ENCODE measurements at places on chromosomes 7 and 10.

- no peak for DNase-seq
Measured at GRCh38 chr10:77602231-77602912, 35.2 kb downstream of the KCNMA1 start.

DNA sequence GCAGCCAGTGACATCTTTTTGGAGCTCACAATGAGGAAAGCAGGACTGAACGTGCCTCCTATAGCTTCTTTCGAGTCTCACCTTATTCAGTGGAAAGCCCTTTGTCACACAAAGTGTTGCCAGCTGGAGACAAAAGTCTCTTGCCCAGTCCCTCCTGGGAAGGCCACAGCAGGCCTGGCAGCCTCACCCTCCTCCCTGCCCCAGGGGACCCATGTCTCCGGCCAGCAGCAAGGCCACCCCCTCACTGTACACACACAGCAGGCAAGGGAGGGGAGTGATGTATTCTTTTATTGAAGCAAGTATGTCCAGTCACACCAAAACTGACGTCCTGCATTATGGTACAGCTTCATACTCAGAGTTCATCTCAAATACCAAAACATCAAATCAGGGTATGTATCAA is 56.0 kb downstream of the CSGALNACT2 start:
- no peak for DNase-seq

DNA sequence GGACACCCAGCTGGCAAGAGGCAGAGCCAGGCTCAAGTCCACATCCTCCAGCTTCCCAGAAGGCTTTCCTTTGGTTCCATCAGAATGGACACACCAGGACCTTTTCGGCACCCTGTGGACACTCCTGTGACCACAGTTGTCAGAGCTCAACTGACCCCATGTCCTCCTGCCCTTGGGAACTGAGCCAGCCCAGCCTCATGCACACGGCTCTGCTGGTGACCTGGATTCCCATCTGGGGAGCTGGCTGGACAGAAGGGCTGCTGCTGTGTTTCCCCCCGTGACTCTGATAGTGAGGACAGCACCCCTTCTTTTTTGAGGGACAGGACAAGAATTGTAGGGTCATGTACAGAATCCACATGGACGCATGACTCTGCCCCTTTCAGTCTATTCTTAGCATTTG is 289.2 kb downstream of the WDR37 start:
- DNase-seq: no peak

DNA sequence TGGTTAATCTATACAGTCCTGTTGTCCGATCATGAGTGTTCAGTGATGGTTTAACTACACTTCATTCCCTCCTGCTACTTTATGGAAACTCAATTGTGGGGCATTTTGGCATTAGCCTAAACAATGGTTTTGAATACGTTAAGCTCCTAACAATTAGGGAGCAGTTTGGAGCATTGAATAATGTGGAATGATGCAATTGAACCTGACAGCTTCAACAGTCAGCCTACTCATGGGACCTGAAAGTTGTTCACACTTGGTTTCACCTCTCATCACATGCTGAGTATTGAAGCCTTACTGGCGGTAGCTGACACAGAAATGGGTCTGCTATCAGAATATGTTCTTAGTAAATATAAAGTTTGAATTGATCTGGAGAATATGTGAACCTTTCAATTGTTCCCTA is 186.1 kb downstream of the MLLT10 start:
- DNase-seq: no peak

DNA sequence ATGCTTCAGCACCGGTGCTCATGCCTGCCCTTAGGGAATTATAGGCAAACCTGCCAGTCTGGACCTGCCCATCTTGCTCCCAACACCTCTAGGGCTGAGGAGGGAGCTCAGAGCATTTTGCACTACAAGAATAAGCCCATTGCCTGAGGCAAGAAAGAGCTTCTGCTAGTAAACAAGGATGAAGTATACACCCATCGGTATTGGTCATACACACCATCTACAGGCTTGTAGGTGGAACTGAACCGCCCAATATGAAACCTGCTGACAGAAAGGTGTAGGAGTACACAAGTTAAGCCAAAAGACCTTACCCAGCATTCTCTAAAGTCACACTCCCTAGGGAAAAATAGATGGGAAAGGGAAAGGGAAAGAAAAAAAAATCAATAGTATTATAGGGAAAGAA is 957.0 kb upstream of the LRRTM3 start:
- DNase-seq: no peak

- DNase-seq: no peak
Measured at GRCh38 chr7:27254625-27255024, 12.0 kb downstream of the EVX1 start.

GRCh38 chr10:98920807-98921206 is 314.8 kb downstream of the HPSE2 start:
- DNase-seq: no peak

DNA sequence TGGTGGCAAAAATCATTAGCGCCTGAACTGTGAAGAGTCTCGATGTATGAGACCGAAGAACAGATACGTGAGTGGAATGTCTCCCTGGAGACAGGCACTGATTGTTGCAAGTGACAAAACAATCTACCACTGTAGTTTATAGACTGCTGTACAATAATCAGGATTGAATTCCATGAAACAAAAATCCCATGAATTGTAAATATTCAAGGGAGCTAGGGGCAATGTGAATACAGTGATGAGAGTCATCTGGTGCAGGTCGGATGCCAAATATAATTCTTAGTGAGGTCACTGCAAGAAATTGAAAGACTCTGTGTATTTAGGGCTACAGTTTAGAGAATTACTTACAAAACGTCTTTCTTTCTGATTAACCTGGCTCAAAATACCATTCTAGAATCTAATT is 594.4 kb upstream of the VSTM2A start:
- no peak for DNase-seq

DNA sequence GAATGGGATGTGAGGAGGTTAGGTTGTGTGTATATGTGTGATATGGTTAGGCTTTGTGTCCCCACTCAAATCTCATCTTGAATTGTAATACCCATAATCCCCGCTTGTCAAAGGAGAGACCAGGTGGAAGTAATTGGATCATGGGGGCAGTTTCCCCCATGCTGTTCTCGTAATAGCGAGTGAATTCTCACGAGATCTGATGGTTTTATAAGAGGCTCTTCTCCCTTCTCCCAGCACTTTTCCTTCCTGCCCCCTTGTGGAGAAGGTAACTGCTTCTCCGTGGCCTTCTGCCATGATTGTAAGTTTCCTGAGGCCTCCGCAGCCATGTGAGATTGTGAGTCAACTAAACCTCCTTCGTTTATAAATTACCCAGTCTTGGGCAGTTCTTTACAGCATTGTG is 47.3 kb downstream of the NPVF start:
- DNase-seq: no peak

- DNase-seq: no peak
Measured at GRCh38 chr10:122182308-122182707, 88.8 kb upstream of the BTBD16 start.

DNA sequence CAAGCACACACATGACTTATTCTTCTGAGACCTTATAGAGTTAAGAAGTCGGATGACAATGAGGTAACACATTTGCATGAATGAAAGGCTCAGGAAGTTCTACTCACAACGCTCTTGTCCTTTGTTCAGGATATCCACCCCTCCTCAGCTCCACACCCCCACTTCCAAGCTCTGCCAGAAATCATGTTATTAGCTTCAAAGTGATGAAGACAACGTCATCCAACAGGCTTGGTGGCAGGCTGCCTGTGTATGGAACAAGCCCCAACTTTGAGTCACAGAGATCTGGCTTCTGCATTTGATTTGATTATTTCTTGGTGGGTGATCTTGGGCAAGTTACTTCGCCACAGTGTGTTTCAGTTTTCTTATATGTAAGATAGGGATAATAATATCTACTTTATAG is 12.4 kb upstream of the BMPER start:
- no peak for DNase-seq

DNA sequence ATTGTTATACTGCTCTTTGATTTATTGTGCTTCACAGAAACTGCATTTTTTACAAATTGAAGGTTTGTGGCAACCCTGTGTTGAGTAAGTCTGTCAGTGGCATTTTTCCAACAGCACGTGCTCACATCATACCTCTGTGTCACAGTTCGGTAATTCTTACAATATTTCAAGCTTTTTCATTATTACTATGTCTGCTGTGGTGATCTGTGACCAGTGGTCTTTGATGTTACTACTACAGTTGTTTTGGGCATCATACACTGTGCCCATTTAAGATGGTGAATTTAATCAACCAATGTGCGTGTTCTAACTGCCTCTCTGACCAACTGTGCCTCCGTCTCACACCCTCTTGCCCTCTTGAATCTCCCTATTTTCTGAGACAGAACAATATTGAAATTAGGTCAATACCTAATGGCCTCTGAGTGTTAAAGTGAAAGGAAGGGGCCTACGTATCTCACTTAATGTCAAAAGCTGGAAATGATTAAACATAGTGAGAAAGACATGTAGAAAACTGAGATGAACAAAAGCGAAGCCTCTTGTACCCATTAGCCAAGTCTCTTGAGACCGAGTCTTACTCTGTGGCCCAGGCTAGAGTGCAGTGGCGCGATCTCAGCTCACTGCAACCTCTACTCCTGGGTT is 20.2 kb upstream of the ASL start:
- DNase-seq: no peak

GRCh38 chr7:66403564-66403963 is 198.4 kb downstream of the TPST1 start:
- DNase-seq: no peak

- DNase-seq: no peak
Measured at GRCh38 chr7:157560258-157560654, 223.5 kb downstream of the DNAJB6 start.

DNA sequence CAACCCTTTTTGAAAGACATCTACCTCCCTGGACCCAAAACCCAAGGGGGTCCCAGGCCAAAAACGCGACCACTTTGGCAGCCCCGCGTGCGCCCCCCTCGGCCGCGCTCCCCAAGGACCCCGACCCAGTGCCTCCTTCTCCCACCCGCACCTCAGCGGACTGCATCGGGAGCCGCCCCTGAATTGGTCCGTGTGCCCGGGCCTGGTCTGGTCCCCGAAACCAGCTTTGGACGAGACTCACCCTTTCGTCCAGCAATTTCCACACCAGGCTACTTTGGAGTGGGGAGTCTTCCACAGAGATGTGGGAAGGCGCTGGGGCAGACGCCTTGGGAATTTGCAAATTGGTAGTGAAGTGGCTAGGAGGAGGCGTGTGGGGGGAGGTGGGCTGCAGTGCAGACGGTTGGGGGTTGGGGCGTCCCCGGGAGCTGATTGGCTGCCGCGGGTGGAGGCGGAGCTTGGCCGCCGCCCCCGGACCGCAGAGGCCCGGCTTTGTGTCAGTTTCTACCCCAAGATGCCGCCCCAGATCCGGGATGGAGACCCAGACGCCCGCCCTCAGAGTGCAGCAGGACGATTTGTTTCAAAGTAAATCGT is 16.9 kb downstream of the TCAF1 start:
- DNase-seq: no peak

GRCh38 chr7:100570954-100571828 is 2.5 kb downstream of the SAP25 start:
- no peak for DNase-seq

DNA sequence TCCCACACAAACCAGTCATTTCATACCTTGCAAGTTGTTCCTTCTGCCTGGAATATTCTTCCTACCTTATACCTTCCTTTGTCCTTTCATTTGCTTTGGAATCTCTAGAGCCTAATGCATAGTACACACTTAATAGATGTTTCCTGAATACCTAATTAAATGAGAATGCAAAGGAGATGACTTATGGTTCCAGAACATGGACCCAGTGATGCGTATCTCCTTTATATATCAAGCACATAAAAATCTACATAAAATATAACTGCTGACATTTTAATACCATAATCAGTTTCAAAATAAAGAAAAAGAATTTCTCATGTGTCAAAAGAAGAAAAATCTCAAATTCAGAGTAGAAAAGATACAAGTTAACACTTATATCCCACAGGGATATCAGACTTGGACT is 110.6 kb upstream of the ASAH2 start:
- no peak for DNase-seq

DNA sequence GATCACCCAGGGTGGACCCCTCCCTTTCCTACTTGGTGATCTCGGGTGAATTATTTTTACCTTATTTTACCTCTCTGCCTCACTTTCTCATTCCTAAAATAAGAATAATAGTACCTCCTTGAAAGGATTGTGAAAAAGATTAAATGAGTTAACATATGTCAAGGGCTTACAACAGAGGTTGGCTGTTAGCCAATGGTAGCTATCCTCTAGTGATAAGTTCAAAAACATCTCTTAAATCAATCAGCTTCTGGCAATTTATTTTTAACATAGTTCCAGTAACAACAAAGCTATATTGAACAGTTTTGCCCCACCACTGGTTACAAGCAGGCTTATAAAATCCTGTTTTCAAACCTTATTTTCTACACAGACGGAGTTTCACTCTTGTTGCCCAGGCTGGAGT is 45.4 kb downstream of the TMEM168 start:
- no peak for DNase-seq

DNA sequence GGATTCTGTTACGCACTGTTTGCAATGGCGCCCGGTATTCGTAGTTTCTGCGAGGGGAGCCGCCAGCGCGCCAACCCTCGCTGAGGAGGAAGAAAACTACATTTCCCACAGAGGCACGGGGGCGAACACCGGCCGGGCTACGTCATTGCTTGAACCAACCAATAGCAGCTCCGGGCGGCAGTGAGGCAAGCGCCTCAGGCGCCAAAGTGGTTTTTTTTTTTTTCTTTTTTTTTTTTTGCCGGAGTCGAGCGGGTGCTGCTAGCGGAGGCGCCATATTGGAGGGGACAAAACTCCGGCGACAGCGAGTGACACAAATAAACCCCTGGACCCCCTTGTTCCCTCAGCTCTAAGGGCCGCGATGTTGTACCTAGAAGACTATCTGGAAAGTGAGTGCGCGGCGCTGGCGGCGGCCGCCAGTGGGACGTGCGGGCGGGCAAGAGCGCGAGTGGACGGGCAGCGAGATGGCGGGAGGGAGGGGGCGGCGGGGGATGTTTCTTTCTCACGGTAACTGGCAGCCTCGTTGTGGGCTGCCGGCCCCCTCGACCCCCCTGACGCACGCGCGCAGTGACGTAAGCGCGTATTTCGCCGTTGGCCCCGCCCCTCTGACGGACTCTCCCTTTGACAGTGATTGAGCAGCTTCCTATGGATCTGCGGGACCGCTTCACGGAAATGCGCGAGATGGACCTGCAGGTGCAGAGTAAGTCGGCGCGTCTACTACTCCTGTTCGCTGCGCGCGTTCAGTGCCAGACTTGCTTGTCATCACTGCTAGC is at the start of gene ING3:
ING3 (plus strand) TSS at position 239 of the 770 bp plus-strand sequence; CDS start at position 359, 120 bp downstream.
- peak; percentile 96 for DNase-seq

- no peak for DNase-seq
Measured at GRCh38 chr10:73126343-73126742, 16.1 kb downstream of the NUDT13 start.

- no peak for DNase-seq
Measured at GRCh38 chr10:123655751-123656150, 10.4 kb upstream of the GPR26 start.

- DNase-seq: no peak
Measured at GRCh38 chr7:157278791-157279724, 57.7 kb upstream of the DNAJB6 start.

DNA sequence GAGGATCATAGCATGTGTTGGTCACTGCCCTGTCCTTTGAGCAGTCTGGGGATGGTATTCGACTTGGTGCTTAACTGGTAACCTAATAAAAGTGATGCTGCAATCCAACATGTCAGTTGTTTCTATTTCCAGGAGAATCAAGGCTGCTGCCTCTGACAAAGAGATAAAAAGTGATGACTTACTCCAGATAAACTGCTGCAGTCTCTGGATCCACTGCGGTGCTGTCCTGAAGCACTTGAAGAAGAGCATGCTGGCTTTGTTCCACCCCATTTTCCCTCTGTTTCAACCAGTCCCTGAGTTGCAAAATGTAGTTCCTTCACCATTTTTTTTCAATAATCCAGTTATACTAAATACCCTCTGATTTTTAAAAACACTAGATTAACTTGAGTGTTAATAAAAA is 403.5 kb upstream of the ANKRD30A start:
- no peak for DNase-seq
